ENCODE measurements at places on chromosomes 7 and 10.

DNA sequence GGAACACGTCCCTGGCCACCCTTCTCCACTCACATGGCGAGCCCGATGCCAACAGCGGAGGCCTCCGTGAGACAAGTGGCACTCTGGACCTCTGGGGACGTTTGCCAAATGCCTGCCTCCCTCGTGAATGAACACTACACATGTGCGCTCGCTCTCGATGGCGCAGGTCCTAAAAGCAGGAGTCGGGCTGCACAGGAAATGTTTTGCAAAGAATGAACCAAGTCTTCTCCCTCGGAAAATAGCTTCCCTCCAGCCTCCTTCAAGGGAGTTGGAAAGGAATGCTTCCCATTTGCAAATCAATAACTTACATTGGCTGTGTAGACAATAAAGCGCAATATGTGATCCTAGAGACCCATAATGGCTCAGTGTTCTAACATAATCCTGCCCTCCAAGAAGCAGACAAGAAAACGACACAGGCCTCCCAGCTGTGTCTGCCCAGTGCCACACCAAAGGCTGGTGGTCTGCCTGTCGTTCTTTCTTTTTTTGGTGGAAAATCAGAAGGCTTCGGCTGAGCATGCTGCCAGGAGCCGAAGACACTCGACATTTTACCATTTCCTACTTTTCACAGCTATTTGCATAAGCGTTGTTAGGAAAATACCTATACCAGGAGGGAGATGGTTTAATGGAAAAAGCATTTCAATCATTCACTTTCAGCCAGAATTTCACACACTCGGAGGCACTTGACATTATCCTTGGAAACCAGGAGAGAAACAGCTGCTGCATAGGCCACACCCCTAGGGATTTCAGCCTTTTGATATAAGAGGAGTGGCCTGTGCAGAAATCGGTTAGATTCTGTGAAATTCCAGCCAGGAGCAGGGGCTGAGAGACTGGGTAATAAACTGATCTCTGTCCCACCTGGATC is 38.4 kb downstream of the ATXN7L1 start:
- DNase-seq = peak; percentile 77

DNA sequence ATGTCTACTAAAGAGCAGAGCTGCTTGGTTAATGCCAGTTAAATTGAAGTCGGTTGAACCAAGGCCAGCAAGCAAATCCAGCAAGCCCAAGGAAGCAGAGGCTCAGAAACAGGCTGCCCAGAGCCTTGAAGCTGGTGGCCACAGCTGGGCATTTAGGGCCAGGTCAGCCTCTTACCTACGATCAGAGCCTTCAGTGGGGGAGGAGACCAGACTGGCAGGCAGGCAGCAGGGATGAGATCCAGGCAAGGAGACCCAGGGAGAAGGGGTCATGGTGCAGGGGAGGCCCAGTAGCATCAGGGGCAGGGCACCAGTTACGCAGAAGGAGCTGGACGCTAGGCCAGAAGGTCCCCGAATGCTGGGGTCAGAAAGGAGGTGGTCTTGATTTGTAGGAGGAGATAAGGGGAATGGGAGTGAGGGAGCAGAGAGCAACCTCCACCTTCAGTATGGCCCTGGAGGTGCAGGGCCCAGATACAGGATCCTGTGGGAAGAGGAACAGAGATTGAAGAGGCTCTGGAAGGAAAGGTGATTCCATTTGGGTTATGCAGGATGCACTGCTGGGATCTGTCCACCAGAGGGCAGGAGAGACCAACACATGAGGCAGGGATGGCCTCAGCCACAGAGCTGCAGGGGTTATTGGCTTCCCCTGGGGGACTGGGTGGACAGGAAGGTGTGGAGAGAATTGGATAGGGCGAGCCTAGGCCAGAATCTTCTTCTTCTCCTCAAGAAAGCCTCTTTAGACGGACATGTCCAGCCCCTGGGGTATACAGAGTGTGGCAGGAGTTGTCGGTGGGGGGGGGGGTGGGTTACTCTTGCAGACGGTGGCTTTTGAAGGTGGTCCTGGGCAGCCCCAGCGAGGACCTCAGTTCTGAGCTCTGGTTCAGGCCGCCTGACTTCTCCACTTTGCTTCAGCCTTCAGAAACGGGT is 132.6 kb upstream of the PODXL start:
- DNase-seq = peak; percentile 92

GRCh38 chr7:30136743-30137485 is 2.1 kb downstream of the MTURN start:
- no peak for DNase-seq

DNA sequence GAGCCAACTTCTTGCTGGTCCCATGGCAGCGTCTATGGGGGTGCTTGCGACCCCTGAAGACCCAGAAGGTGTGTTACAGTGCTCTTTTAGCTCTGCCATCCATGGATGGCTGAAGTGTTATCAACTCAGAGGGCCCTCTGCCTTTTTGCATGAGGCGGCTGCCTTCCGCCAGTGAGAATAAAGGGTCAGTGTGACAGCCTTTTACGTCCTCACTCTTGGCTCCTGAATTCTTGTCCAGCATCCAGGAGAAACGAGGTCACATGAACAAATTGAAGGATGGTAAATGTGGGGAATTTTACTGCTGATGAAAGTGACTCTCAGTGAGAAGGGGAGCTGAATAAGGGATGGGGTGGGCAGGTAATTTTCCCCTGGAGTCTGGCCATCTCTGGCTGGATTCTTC is 24.1 kb downstream of the SSMEM1 start:
- no peak for DNase-seq

DNA sequence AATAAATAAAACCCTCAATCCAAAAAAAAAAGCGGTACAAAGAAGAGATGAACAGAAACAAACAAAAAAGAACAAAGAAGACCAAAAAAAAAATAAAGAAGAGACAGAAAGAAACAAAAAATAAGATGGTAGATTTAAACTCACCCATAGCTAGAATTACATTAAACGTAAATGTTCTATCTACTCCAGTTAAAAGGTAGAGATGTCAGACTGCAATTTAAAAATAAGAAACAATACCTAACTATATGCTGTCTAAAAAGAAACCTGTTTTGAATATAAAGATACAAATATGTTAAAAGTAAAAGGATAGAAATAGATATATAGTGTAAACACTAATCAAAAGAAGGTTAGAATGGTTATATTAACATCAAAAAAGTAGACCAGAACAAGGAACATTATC is 31.7 kb upstream of the ANAPC16 start:
- no peak for DNase-seq

- DNase-seq = no peak
Measured at GRCh38 chr7:90595342-90595800, 750 bp upstream of the CDK14 start.

GRCh38 chr7:69756235-69756634 is 158.0 kb downstream of the AUTS2 start:
- no peak for DNase-seq

- DNase-seq = peak; percentile 96
Measured at GRCh38 chr7:51162724-51163329, 153.8 kb downstream of the COBL start.

DNA sequence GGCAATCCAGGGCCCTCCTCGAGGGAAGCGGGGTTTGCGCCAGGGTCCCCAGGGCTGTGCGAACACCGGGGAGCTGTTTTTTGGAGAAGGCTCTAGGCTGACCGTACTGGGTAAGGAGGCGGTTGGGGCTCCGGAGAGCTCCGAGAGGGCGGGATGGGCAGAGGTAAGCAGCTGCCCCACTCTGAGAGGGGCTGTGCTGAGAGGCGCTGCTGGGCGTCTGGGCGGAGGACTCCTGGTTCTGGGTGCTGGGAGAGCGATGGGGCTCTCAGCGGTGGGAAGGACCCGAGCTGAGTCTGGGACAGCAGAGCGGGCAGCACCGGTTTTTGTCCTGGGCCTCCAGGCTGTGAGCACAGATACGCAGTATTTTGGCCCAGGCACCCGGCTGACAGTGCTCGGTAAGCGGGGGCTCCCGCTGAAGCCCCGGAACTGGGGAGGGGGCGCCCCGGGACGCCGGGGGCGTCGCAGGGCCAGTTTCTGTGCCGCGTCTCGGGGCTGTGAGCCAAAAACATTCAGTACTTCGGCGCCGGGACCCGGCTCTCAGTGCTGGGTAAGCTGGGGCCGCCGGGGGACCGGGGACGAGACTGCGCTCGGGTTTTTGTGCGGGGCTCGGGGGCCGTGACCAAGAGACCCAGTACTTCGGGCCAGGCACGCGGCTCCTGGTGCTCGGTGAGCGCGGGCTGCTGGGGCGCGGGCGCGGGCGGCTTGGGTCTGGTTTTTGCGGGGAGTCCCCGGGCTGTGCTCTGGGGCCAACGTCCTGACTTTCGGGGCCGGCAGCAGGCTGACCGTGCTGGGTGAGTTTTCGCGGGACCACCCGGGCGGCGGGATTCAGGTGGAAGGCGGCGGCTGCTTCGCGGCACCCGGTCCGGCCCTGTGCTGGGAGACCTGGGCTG is 26.0 kb downstream of the PRSS2 start:
- peak; percentile 45 for DNase-seq

GRCh38 chr10:99975942-99976809 is 33.6 kb downstream of the DNMBP start:
- peak; percentile 45 for DNase-seq

GRCh38 chr10:96676272-96677112 is 43.8 kb downstream of the PIK3AP1 start:
- no peak for DNase-seq

GRCh38 chr7:124071843-124072242 is 39.0 kb upstream of the TMEM229A start:
- peak; percentile 4 for DNase-seq

GRCh38 chr10:119523895-119524719 is 18.4 kb downstream of the RGS10 start:
- DNase-seq = no peak

GRCh38 chr7:102916881-102917280 is 4.1 kb downstream of the LRRC17 start:
- no peak for DNase-seq

DNA sequence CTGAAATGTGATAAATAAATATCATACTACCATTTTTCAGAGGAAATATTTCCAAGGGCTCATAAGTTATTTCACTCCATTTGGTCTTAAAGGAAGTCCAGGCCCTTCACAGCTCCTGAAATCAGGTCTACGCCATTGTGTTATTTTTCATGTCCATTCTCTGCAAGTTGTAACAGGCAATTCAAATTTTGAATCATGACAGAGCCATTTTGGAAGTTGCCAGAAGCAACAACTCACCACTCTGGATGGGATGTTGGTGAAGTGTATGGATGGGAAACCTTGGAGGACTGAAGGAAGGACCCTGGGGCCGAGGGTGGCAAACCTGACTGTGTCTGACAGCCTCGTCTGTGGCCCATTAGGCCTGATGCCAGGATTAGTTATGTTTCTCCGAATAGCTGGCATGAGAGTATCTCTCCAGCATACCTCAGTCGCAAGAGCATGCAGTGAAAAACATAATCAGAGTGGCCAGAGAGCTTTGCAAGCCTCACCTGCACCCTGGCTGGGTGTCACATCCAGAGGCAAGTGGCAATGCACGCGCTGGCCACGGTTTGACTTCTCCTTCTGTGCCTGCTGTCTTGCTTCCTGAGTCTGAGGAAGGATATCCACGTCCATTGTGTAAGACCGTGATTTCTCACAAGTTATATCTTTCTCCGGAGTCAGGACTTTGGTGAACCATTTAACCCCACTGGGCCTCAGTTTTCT is 87.1 kb downstream of the NRP1 start:
- no peak for DNase-seq

- peak; percentile 73 for DNase-seq
Measured at GRCh38 chr7:41992881-41993867, 243.8 kb downstream of the GLI3 start.

Data from eye (tissue), 1 donor.